ENCODE measurements at places on chromosomes 7 and 10.

- no peak for DNase-seq
Observed at GRCh38 chr10:132409667-132410028, 12.6 kb downstream of the PWWP2B start.

GRCh38 chr10:26274391-26274790, 57.8 kb downstream of the GAD2 start:
- no peak for DNase-seq

DNA sequence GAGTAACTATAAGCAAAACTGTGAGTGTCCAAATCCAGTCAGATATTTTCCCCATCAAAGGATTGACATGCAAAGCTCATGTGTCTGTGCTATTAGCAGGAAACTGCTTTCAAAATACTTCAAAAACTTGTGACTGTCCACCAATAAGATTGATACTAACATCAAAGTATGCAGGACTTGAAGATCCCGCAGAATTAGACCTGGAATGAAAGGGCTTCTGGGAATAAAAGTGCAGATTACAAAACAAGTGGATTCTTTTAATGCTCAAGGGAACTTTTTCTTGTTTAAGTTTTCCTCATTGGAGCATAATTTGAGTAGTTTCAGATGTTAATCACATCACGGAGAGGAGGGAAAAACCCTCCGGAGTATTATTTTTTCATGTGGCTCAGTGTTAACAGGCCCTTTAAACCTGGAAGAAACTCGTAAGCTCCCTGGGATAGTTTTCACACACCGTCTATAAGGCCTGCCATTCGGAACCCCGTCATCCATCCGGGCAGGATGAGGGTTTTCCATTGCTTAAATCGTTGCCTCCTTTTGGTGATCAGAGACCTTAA, 33.9 kb upstream of the MKX start:
- no peak for DNase-seq

DNA sequence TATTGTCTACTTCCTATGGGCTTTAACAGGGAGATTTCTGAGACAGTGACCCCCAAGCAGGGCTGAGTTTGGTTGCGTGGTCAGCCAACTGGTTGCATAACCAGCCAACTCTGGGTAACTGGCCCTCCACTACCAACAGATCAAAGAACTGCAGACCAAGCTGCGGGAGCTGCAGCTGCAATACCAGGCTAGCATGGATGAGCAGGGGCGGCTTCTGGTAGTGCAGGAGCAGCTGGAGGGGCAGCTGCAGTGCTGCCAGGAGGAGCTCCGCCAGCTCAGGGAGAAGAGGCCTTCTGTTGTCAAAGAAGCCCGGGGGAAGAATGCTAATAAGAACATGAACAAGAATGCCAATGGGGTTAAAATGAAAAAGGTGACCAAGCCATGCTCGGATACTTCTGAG, 15.7 kb upstream of the FLNC start:
- DNase-seq = no peak

- no peak for DNase-seq
Observed at GRCh38 chr7:116317907-116318306, 107.6 kb downstream of the TES start.

GRCh38 chr7:15921576-15921975, 235.1 kb upstream of the MEOX2 start:
- DNase-seq = no peak

DNA sequence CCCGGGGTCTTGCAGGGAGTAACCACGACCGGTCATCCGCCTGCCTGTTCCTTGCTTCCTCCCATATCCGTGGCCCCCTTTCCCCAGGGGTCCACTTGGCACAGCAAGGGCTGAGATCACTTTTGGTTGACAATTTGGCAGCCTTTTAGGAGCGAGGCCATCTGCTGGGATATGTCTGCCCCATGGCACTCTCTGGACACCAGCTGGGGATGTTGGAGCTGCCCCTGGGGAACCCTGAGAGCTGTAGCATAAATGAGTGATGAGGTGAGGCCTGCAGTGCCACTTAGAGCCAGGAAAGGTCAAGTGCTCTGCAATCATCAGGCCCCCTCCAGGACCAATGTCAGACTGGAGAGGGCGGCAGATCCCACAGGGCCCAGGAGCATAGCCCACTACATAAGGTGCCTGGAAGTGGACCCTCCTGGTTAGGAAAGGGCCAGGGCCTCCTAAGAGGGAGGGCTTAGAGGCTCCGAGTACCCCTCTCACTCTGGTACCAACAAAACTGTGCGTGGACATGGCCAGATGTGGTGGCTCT, 92.1 kb downstream of the HIP1 start:
- DNase-seq = no peak

DNA sequence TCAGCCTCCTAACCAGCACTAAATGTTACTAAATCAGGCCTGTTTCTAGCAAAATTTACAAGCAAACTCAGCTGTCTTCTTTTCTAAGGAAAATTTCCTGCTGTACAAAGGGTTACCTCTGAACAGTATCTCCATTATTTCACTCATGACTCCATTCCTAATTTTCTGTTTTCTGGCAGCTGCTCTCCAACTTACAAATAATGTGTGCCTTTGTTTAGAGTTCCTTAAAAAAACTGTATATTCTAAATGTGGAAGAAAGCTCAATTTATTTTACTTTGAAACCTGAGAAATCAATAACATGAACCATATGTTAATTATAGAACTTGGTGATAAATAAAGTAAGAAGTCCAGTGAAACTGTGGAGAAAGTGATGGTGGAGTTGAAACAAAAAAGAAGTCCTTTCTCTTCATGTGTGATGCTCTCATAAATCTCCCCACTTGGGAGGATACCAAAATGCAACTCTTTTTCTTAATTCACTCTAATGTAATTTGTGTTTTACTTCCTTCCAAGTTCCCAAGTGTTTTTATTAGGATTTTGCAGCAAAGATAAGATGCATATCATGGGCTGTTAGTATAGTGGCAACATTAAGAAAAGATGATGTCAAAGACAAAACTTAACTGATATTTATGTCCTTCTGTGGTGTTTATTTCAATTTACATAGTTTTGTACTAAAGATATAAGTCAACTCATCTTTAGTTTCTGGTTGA, 74.8 kb downstream of the CDK6 start:
- no peak for DNase-seq

- DNase-seq = no peak
Observed at GRCh38 chr10:12781976-12782375, 219.5 kb downstream of the CCDC3 start.

GRCh38 chr7:31761646-31762045, 74.6 kb downstream of the PPP1R17 start:
- DNase-seq = no peak

GRCh38 chr10:20677340-20677739, 219.8 kb downstream of the NEBL start:
- no peak for DNase-seq

- no peak for DNase-seq
Observed at GRCh38 chr7:42527004-42527403, 290.0 kb upstream of the GLI3 start.

GRCh38 chr7:69232445-69233376, 365.6 kb upstream of the AUTS2 start:
- DNase-seq = no peak

DNA sequence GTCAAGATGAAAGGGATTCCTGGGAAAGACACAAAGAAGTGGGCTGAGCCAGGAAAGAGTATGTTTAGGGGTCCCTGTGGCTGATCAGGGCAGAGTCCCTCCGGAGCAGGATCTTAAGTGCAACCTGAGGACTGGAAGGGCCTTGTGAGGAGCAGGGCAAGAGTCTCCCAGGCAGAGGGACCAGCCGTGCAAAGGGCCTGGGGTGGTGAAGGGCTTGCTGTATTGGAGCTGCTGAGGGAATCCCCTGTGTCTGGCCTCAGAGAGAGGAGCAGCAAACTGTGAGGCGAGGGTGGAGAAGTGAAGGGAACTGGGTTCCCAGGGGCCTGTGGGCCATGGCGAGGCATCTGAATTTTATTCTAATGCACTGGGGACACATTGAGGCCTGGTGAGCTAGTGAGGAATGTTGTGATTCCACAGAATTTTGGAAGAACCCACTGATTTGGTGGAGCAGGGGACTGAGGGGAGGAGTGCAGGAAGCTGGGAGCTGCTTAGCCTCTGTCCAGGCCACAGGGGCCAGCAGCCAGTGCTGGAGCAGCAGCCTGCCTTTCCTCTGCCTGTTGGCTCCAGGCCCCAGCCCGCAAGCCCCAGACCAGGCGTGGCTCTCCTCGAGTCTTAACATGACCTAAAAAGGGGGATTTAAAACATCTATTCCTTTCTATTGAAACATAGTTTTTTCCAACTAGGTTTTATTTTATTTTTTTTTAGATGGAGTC, 138.4 kb upstream of the IGFBP3 start:
- DNase-seq = no peak

GRCh38 chr7:100547872-100548271, 8.9 kb downstream of the AGFG2 start:
- no peak for DNase-seq

- no peak for DNase-seq
Observed at GRCh38 chr10:72702868-72703581, 11.1 kb downstream of the MCU start.

DNA sequence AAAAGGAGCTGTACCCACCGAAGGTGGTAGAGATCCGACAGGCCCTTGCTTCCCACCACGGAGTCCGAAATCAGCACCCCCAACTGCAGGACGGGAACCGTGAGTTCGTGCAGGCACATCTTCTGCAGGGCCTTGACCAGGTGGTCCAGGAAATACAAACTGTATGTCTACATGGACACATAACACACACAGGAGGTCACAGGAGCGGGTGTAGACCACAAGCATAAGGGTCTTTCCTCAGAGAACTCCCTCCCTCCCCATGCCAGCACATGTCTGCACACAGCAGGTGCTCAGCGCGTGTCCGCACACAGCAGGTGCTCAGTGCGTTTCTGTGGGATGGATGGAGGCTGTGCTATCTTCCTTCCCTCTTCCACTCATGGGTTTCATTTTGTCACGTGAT, 69.7 kb downstream of the CFAP46 start:
- DNase-seq = no peak

GRCh38 chr7:13850185-13850752, 139.2 kb downstream of the ETV1 start:
- DNase-seq = peak; percentile 71

DNA sequence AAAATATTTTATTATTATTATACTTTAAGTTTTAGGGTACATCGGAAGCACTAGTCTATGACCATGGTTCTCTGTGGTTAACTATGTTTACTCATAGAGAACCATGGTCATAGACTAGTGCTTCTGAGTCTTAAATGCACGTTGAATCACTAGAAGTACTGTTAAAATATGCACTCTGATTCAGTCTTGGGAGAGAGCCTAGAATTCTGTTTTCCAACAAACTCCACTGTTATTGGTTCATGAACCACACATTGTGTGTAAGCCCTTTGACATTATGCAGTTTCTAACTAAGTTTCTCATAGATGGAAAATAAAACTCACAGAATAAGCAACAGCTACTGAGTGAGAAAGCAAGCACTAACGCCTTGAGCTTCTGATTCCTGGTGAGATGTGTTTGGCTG, 1120.6 kb downstream of the SORCS1 start:
- no peak for DNase-seq

DNA sequence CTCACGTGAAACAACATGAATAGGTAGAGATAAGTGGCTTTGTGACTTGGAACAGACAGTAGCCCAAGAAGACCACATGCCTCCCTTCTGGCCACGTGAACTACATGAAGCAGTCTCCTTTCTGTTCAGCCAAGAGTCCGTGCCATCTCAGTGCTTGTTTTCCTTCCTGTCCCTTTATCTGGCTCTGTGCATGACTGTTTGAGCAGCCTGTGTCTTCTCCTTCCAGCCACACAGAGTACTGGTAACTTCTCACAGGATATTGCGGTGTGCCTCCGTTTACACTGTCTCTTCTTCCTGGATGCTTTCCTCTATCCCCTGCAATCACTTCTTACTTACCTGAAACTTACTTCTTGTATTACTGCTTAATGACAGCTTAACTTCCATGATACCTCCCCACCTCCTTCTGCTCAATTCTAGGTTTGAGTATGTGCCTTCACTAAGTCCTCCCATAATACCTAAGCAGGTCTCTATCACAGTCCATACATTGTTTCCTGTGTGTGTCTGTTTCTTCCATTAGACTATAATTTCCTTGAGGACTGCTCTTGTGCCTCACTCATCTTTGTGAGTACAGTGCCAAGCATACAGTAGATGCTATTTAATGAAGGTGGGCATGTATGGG, 748.7 kb downstream of the AUTS2 start:
- no peak for DNase-seq

- no peak for DNase-seq
Observed at GRCh38 chr10:133226251-133226808, 3.7 kb upstream of the UTF1 start.

GRCh38 chr7:2353936-2354185, 766 bp upstream of the EIF3B start:
- no peak for DNase-seq

- no peak for DNase-seq
Observed at GRCh38 chr7:28088032-28088431, 92.6 kb downstream of the JAZF1 start.

GRCh38 chr10:63899673-63900300, 378.6 kb downstream of the REEP3 start:
- no peak for DNase-seq

- DNase-seq = no peak
Observed at GRCh38 chr10:92692080-92692671, 2.4 kb downstream of the HHEX start.

- DNase-seq = no peak
Observed at GRCh38 chr7:116284390-116284789, 74.1 kb downstream of the TES start.
